Spinal cord (tissue), 10 donors: ENCODE measurements at places on chromosomes 7 and 10. TPM values are rescaled to one million over a fixed set of nuclear protein-coding genes. Genes with fewer than 3 reads are reported as not detected.
A peak's percentile ranks its signal among the peaks of the same experiment; 100 is the strongest.

GRCh38 chr10:35705671-35706070 lies 63.6 kb upstream of the FZD8 start:
- H3K4me3 ChIP-seq = no peak overlapping the region
- no peaks in the 10 kb centered on the region for H3K36me3 ChIP-seq

DNA sequence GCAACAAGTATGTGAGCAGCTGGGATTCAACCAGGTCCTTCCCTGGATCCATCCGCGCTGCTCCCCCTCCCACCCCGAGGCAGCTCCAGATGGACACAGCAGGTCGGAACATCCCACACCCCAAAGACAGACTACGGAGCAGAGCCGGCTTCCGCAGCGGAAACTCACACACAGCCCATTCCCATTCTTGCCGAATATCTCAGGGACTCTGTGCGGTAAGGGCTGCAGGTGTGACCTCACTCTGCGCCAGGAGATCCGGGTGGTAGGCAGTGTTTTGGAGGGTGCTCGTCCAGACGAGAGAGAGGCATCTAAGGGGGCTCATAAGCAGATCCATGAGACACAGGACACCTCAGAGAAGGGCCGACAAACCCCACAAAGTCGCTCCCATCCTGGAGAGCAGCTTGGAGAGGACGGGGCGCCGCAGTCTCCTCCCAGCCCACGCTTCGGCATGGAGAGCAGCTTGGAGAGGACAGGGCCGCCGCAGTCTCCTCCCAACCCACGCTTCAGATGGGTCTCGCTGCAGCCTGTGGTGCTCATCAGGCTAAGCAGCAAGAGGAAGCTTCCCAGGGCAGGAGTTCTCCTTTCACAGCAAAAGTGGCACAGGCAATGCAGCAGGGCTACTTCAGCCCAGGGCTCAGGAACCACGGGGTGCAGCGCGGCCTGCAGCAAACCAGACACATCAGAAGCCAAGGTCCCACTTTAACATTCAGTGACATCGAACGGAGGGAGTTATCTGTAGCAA lies 179.9 kb downstream of the DIP2C start:
- no peak overlapping the region for H3K4me3 ChIP-seq
- no peaks in the 10 kb centered on the region for H3K27me3 ChIP-seq
- peaks cover 21% of the 10 kb centered on the region for H3K36me3 ChIP-seq
- DNase-seq = no peak
- H3K27ac ChIP-seq = no peak overlapping the region

- no peak overlapping the region for H3K27ac ChIP-seq
- H3K27me3 ChIP-seq = no peaks in the 10 kb centered on the region
- H3K4me3 ChIP-seq = no peak overlapping the region
- no peaks in the 10 kb centered on the region for H3K36me3 ChIP-seq
These were observed 320.3 kb downstream of the CCDC3 start for GRCh38 chr10:12681252-12681651.

- H3K4me3 ChIP-seq = no peak overlapping the region
- no peaks in the 10 kb centered on the region for H3K36me3 ChIP-seq
- H3K27ac ChIP-seq = no peak overlapping the region
These were observed 34.3 kb upstream of the ICA1 start for GRCh38 chr7:8296362-8296659.

- no peak for DNase-seq
- H3K27me3 ChIP-seq = no peaks in the 10 kb centered on the region
- H3K36me3 ChIP-seq = peaks cover 10% of the 10 kb centered on the region
- no peak overlapping the region for H3K4me3 ChIP-seq
These were observed 123.2 kb upstream of the SAMD8 start for GRCh38 chr10:74988054-74988775.

GRCh38 chr10:132103116-132103910 lies 37.6 kb downstream of the JAKMIP3 start:
- no peaks in the 10 kb centered on the region for H3K27me3 ChIP-seq
- H3K36me3 ChIP-seq = peaks cover 31% of the 10 kb centered on the region
- peaks cover 15% of the 10 kb centered on the region for H3K4me1 ChIP-seq

- no peak overlapping the region for H3K27ac ChIP-seq
- no peaks in the 10 kb centered on the region for H3K27me3 ChIP-seq
- no peaks in the 10 kb centered on the region for H3K36me3 ChIP-seq
- no peak overlapping the region for H3K4me3 ChIP-seq
- DNase-seq = no peak
These were observed 41.3 kb downstream of the CCDC6 start for GRCh38 chr10:59865101-59865500.

DNA sequence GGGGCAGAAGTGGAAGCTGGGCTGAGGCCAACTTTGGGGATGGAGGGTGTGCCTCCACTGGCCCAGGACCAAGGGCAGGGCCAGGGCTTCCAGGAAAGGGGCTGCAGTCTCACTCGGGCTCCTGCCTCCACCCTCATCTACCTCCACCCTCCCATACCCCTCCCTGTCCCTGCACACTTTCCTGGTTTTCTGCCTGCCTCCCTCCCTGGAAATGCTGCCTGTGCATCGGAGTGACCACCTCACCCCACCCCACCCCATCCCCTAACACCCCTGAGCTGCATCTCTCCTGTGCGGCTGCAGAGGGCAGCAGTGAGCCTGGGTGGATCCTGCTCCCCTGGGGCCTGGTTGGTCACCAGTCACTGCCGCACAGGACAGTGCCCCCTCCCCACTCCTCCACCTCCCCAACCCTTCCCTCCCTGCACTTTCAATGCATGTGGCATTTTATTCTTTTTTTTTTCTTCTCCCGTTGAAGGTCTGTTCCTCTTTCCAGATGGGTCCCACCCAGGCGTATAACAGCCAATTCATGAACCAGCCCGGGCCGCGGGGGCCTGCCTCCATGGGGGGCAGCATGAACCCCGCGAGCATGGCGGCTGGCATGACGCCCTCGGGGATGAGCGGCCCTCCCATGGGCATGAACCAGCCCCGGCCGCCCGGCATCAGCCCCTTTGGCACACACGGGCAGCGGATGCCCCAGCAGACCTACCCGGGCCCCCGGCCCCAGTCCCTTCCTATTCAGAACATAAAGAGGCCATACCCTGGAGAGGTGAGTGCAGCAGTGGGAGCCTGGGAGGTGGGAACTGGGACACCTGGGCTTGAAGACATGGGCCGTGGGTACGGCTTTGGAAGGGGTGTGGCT lies 54.1 kb upstream of the PPIF start:
- H3K27me3 ChIP-seq = no peaks in the 10 kb centered on the region
- no peak overlapping the region for H3K4me3 ChIP-seq
- peaks cover 16% of the 10 kb centered on the region for H3K4me1 ChIP-seq

DNA sequence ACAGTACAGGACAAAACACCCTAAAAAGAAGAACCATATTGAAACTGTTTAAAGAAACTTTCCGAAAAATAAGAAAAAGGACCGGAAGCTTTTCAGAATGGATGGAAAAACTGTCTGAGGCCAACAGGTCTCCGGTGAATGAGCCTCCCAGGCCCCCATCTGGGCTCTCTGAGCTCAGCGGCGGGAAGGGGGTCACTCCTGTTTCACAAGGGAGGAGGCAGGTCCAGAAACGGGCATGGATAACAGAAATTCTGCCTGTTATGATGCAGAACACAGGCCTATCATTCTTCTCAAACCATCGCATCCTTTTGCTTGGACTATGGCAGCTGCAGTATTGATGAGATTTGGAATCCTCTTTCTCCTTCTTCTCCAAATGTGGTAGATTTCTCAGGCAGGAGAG lies 58.9 kb upstream of the SHH start:
- no peaks in the 10 kb centered on the region for H3K4me1 ChIP-seq
- no peaks in the 10 kb centered on the region for H3K36me3 ChIP-seq
- H3K27ac ChIP-seq = no peak overlapping the region

GRCh38 chr7:22812353-22812752 lies 10.3 kb downstream of the TOMM7 start:
- H3K4me1 ChIP-seq = no peaks in the 10 kb centered on the region
- DNase-seq = no peak
- peaks cover 8% of the 10 kb centered on the region for H3K36me3 ChIP-seq
- no peak overlapping the region for H3K4me3 ChIP-seq

GRCh38 chr7:45574669-45575500 lies 717 bp downstream of the ADCY1 start:
- H3K4me3 ChIP-seq = peak overlapping the region; percentile 63
- peaks cover 50% of the 10 kb centered on the region for H3K4me1 ChIP-seq
- peaks cover 22% of the 10 kb centered on the region for H3K27me3 ChIP-seq
- no peak for DNase-seq

DNA sequence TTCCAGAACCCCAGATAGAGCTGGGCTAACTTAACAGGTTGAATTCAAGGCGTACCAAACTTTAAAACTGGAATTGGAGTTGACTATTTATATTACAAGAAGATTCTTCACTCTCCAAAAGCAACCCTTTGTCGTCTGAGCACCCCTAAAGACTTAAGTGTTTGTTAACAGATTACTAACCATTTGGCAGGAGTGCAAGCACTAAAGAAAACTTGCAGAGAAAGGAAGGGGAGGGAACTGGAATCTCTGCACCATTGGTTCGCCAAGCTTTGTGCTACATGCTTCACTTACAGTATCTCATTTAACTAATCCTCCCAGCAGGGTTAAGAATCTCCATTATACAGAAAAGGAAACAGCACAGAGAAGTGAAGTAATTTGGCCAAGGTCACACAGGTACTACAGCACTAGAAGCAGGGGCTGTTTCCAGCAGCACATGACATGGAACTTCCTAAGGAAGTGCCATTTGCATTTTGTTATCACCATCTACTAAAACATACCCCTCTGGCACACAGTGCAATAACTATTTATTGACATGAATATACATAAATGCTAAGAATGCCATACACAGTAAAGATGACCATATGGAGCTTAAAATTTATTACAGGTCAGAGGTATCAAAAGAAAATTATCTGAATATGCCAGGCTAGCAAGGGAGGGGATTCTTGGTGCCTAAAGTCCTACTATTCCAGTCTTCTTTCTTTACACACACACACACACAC lies 201.2 kb downstream of the KCNMA1 start:
- no peaks in the 10 kb centered on the region for H3K36me3 ChIP-seq
- no peaks in the 10 kb centered on the region for H3K27me3 ChIP-seq
- DNase-seq = no peak
- H3K4me3 ChIP-seq = no peak overlapping the region

- H3K36me3 ChIP-seq = peaks cover 7% of the 10 kb centered on the region
- peaks cover 13% of the 10 kb centered on the region for H3K4me1 ChIP-seq
- no peak overlapping the region for H3K4me3 ChIP-seq
- DNase-seq = no peak
These were observed 34.1 kb downstream of the ZRANB1 start for GRCh38 chr10:124975977-124976514.

DNA sequence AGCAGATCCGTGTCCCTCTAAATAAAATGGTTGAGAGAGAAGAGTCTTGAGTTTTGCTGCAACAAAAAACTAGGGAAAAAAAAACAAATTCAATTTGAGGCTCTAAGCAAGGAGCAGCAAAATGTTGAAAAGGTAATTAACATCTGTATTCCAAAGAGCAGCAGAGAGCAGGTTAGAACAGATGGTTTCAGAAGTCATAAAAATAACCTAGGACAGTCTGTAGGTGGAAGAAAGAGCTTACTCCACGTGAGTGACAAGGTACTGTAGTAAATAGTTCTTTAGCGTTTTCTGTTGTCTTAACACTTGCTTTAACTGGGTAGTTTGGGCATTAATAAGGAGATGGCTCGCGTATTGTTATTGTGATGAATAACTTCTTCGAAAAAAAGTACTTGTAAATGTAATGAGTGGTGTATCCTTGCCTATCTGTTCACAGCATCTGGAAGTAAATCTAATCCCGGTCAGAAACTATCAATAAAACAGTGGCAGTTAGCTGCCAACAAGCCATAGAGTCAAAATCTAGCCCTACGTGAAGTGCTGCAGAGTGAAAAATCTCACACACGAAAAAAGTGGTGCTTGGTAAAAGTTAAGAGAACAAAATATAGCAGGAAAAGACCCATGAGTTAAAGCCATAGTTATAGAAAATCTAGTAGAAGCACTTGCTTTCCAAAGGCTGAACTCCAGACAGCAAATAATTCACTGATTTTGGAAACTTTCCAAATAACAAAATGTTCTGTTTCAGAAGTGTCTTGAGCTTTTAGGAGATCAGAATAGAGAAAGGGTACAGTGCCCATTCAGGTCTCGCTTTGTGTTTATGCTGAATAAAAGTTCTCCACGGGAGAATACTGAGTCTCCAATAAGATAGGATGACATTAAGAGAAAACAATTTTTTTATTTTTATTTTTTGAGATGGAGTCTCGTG lies 49.3 kb upstream of the PARD3 start:
- peaks cover 19% of the 10 kb centered on the region for H3K4me1 ChIP-seq
- no peak for DNase-seq
- no peak overlapping the region for H3K27ac ChIP-seq
- H3K36me3 ChIP-seq = no peaks in the 10 kb centered on the region
- H3K4me3 ChIP-seq = no peak overlapping the region

Gene ADO
- polyA plus RNA-seq = 40.6 TPM

Gene PRKAR2B
- polyA plus RNA-seq = 72.4 TPM

Gene THNSL1
- 8.7 TPM for polyA plus RNA-seq
